Stimulated activated CD8-positive, alpha-beta memory T cell treated with anti-CD3 and anti-CD28 coated beads, Interleukin-2, amount 100 ng/mL, for 1 hour (primary cell): ENCODE measurements at places on chromosomes 3 and 15.

GRCh38 chr15:59522988-59523461 is 85.0 kb downstream of the FAM81A start:
- DNase-seq, result peak; percentile 7

DNA sequence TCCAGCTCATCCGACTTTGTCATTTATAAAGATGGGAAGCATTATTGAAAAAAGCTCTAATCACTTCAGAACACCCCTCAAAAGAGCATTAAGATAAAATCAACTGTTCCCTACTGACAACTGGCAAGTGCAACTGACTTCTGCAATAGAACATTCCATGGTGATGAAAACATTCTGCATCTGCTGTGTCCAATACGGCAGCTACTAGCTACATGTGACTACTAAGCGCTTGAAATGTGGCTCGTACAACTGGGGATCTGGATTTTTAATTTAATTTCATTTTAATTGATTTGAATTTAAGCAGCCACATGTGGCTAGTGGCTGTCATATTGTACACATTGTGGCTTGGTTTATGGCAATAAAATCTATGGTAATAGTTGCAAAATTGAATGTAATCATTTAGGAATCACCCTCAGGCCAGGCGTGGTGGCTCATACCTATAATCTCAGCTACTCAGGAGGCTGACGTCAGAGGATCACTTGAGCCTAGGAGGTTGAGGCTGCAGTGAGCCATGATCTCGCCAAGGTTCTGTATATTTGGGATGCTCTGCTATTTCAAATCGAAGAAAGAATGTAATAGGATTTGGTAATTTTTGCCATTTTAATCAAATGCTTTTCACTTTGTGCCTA is 390.3 kb downstream of the GABRB3 start:
- DNase-seq, result no peak

- no peak for DNase-seq
Measured at GRCh38 chr3:172449466-172450149, 1.4 kb upstream of the GHSR start.

GRCh38 chr3:177294221-177294620 is 96.9 kb upstream of the TBL1XR1 start:
- DNase-seq, result no peak

DNA sequence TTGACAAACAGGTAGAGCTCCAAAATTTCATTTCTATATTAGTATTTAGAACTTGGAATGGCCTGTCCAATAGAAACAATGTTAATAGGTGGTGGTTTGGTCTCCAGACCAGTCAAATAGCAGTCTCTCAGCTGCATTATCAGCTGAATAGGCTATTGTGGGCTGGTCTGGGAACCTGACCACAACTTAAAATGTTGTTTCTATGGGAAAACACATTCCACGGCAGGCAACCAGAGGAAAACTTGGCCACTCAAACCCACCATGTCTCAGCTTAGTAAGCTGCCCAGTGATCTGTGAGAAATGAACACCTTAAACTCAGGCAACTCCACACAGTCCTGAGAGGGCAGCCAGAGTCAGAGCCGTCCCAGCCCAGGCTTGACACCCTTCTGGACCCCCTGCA is 20.4 kb downstream of the FBN1 start:
- no peak for DNase-seq

DNA sequence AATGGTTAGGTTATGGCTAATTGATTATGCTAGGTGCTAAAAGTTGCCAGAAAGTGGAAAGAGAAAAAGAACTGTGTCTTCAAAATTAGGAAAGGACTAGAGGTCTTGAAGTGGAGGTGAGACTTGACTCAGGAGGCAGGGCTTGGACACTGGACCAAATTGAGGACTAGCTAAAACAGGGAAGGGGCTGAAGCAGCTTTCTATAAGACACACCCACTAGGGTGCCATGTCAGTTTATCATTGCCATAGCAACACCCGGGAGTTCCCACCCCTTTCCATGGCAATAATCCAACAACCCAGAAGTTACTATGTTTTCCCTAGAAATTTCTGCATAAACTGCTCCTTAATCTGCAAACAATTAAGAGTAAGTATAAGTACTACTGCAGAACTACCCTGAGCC is 42.9 kb upstream of the MITF start:
- DNase-seq, result no peak

- DNase-seq, result no peak
Measured at GRCh38 chr3:43063114-43063513, 42.8 kb downstream of the POMGNT2 start.

- no peak for DNase-seq
Measured at GRCh38 chr3:48594417-48595049, 596 bp downstream of the COL7A1 start.

DNA sequence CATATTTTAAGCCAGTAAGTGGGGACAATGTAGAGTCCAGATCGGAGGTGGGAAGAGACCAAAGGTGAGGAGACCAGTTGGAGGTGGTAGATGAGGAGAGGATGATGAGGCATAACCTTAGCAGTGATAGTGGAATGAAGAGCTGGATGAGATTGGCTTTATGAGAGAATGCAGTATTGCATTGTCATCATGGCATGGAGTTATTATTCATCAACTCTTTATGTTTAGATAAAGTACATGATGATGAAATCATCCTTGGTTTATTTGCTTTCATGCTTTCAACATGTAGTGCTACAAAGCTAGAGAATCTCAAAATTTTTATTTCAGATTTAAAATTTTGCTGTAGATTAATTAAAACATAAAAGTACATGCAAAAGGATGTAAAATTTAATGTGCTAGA is 64.0 kb downstream of the PPM1L start:
- DNase-seq, result no peak

DNA sequence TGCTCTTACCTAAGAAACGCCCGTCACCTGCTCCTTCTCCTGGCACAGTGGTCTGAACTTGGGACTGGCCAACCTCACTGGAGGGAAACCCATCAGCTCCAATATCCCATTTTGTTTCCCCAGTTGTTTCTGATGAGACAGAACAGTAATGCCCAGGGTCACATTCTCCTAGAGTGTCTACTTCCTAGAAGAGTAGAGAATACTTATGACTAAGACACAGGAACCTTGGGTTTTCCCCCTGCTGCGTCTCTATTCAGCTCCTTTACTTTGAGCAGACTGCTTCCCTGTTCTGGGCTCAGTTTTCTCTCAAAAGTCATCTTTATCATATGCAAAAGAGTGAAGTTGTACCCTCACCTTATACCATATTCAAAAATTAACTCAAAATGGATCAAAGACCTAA is 79.4 kb downstream of the POLR2M start:
- no peak for DNase-seq

- DNase-seq, result no peak
Measured at GRCh38 chr15:61489571-61489970, 260.5 kb upstream of the RORA start.

- DNase-seq, result no peak
Measured at GRCh38 chr3:70085613-70086012, 86.1 kb downstream of the SAMMSON start.

DNA sequence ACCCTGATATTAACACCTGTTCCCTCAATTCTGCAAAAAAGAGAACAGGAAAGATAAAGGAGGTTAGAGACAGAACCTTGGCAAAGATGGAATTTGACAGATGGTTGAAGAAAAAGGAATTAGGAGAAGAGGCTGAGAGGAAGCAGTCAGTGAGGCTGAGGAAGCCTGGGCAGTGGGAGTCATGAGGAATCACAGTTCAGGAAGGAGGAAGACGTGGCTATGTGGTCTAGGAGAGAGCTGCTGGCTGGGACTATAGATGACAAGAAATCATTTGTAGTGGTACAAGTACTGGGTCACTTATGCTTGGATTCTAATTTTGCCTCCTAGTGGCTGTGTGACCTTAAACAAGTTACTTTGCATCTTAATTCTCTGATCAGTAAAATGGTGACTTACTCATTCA is 49.0 kb downstream of the LARS2 start:
- DNase-seq, result no peak

DNA sequence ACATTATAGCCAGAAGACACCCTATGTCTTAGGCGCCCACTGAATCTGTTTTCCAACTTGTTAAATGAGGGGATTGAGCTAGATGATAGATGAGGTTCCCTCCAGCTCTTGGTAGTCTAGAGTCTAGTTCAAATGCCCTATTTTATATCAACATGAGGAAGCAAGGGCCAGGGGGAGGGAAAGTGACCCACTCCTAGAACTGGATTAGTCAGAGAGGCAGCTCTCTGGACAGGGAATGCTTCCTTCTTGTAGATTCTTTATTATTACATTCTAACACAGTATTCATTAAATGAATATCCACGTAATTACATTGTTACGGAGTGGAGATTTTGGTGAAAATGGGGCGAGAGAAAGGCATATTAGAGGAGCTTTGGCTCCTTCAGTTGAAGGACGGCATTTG is 89.5 kb downstream of the RAD18 start:
- no peak for DNase-seq

- no peak for DNase-seq
Measured at GRCh38 chr15:28110481-28110881, 11.4 kb upstream of the OCA2 start.

- DNase-seq, result no peak
Measured at GRCh38 chr15:93073465-93073952, 15.5 kb downstream of the RGMA start.

- DNase-seq, result no peak
Measured at GRCh38 chr3:149091983-149092382, 5.7 kb upstream of the HLTF start.

DNA sequence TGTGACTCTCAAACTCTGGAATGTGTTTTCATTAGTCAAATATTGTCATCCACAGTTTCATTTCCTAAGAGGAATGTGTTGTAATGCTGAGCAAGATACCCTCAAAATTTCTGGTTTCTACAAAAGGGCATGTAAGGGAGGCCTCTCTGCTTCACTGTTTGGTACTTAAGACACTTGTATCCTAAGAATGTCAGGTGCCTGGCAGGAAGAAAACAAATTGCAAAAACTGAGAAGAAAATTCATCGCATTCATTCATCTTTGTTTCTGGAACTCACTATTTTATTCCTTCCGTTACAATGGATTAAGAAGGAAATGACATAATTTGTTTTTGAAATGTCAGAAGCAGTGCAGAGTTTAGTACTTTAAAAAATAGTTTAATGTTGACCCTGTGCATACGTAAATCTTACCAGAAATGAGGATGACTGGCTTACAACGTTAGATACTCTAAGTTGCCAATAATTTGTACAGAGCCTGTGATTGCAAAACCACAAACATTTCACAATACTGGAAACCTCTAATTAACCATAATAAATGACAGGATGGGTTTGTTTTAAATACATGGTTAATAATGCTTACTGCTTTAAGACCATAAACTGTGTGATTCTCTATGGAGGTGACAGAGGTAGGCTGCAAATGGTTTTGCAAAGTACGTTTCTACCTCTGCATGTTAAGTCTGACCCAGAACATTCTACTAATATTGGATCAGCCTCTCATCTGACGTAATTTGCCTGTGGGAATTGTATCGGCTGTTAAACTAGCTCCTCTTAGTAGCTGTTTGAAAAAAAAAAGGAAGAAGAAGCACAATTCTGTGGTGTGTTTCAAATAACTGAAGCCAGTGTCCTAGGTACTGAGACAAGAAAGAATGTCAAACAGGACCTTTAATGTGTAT is 477.8 kb downstream of the RBMS3 start:
- no peak for DNase-seq

GRCh38 chr15:78200276-78200930 is 34.0 kb downstream of the ACSBG1 start:
- DNase-seq, result no peak

GRCh38 chr15:83431521-83431920 is 15.6 kb upstream of the SH3GL3 start:
- no peak for DNase-seq

DNA sequence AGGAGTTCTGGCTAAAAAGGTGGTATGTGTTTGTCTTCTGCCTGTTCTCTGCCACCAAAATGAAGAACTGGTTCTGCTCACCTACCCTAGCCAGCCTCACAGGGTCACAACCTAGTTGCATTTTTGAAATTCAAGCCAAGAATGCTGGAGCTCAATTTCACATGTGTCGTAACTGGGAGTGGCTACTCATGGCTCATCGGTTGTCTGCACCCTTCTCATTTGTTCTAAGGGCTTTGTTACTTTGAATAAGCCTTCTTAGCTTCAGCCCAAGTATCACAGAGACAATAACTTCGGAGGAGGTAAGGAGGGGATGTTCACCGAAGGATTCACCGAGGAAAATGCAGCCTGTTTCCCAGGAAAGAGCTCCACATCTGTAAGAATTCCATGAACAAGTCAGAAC is 134.3 kb upstream of the RARB start:
- no peak for DNase-seq

DNA sequence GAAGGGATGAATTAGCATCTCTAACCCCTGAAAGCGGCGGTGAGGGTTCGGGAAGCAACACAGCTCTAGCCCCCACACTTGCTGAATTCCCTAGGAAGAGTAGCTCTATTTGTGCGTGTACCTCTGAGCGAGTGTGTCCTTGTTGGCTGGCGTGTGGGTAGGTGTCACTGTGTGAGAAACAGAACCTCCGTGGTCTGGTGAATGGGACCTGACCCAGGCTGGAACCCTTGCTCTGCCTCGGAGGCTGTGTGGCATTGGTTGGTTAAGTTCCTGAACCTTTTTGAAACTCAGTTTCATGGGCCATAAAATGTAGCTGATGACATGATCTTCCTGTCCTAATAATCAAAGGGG is 414 bp upstream of the TMEM115 start:
- DNase-seq, result no peak

- peak; percentile 22 for DNase-seq
Measured at GRCh38 chr15:78130466-78131294, 565 bp downstream of the CIB2 start.

- DNase-seq, result no peak
Measured at GRCh38 chr3:116905794-116906193, 196.2 kb downstream of the TUSC7 start.

DNA sequence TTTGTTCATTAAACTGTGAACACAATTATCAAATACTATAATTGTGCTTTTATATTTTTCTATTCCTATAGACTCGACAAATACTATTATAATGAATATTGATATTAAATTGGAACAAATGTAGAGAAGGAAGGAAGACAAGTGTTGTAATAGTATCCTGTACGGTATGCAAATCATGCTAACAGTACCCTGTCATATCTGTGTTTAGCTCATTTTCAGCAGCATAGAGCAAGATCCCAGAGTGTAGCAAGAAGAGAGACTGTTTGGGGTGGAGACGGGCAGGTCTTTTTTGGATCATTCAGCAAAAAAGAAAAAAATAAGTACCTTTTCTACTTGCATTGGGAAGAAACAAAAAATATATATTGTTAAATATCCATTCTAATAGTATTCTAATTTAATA is 224.1 kb downstream of the TPRG1 start:
- no peak for DNase-seq

GRCh38 chr3:183591881-183592521 is 36.5 kb upstream of the KLHL6 start:
- DNase-seq, result no peak

GRCh38 chr15:92652576-92652966 is 3.0 kb downstream of the FAM174B start:
- DNase-seq, result no peak

DNA sequence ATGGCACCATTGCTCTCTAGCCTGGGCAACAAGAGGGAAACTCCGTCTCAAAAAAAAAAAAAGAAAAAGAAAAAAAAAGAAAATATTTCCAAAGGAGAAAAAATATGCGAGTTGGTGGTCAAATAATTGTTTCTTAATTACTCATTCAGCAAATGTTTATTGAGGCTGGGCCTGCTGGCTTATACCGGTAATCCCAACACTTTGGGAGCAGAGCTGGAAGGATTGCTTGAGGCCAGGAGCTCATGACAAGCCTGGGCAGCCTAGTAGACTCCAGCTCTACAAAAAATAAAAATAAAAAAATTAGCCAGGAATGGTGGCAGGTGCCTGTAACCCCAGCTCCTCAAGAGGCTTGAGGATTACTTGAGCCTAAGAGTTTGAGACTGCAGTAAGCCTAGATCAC is 4.1 kb downstream of the KNL1 start:
- DNase-seq, result no peak
